NCI-H226 (cell line): ENCODE measurements at places on chromosomes 4 and X.

DNA sequence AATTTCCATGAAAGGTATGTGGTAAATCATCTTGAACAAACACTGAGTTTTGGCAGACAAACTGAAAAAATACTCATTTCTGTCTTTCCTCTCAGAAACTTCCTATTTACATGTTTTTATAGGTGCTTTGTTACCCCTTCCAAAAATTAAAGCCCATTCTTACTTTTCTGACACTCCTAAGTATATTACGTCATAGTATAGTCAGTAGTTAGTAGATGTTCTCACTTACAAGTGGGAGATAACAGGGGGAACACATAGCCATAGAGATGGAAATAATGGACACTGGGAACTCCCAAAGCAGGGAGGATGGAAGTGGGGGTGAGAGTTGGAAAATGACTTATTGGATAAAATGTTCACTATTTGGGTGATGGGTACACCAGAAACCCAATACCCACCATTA lies 28.8 kb downstream of the TXK start:
- DNase-seq = no peak

DNA sequence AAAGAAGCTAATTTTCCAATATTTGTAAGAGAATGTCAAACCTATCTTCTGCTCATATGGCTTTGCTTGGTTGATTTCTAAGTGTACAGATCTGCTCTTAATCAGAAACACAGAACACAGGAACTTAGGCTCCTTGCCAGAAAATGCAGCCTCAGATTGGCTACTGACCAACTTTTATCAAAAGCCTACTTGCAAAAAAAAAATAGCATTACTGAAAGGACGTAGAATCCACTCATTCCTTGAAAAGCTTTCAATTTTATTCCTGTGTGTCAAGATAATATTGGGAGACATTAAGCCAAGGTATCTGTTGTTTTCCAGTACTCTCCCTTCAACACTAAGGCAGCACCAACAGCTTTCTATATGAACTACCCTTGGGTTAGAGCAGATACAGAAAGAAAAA lies 127.6 kb upstream of the INTU start:
- peak; percentile 7 for DNase-seq

- no peak for DNase-seq
These were observed 200.9 kb downstream of the DACH2 start for GRCh38 chrX:86349115-86349514.

DNA sequence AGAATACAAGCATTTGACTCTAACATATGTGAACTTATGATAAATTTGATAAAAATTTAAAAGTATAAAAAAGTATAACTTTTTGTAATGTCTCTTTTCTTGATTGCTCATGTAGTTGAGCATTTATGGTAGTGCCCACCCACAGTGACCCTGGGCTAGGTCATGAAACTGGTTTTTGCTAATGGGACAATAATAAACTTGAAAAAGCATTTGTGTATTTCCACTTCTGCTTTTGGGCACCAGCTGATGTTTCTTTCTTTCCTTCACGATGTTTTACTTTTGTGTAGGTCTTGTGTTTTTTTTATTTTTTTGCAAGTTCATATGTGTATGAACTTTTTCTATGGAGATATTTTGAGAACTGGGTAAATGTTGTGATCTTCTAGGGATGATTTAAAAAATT lies 313.1 kb downstream of the CBLL2 start:
- DNase-seq = no peak

DNA sequence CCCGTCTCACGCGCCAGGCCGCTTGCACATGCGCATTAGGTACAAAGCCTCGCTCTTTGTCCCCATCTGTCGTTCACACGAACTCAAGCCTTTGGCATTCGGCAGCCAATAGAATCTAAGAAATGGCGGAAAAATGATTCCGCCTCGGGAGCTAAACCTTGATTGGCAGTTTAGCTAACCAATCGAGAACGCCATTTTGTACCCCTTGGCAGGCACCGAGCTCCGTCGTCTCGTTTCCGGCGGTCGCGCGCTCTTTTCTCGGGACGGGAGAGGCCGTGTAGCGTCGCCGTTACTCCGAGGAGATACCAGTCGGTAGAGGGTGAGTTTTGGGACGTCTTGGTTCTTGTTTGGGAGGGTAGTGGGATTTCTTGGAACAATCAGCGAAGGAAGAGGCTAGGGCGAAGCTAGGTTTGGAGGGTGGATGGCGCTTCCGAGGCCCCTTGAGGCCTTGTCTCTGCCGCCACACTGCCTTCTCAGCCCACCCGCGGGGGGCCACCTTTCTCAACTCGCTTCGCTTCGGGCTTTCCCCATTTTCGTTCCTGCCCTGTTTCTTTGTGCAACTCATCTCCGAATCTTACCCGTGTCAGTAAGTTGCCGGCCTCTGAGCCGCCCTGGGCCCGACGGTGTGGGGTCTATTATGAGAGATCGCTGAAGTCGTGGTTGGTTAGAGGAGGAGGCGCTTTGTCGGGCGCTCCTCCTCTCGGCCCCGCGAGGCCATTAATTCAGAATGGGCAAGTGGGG lies at the start of gene NONO:
Gene NONO, plus strand, starts transcription at position 233 of the 741 bp plus-strand sequence. CDS start 7,003 bp downstream, outside the sequence.
- DNase-seq = peak; percentile 97

DNA sequence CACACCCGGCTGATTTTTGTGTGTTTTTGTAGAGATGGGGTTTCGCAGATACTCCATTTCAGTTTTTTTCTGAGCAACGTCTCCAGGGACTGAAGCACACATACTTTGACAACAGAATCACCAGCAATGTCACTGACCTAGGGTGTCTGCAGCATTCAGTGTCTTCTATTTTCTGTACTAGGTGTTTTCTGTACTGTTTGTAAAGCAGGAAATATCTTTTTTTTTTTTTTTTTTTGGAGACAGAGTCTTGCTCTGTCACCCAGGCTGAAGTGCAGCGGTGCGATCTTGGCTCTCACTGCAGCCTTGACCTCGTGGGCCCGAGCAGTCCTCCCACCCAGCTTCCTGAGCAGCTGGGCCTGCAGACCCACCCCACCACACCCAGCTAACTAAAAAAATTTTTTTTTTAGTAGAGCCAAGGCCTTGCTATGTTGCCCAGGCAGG lies 8.9 kb downstream of the ADD1 start:
- no peak for DNase-seq

DNA sequence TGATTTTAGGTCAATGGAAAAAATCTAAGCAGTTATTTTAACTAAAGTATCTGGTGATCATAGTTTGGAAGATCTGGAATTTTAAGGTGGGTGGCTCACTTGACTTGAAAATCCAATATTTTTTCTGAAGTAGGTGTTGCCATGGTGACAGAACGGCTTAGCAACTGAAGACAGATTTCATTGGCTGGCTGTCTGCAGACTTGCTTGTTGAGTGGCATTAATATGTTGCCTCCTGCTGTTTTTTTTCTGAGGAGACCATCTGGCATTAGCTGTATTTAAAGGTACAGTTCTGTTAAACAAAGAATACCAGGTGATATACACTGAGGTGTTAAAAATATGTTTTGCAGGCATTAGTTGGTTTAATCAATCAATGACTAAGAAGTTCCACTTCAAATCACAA lies 19.8 kb downstream of the CPE start:
- peak; percentile 24 for DNase-seq

- no peak for DNase-seq
These were observed 1086.0 kb downstream of the NLGN4X start for GRCh38 chrX:5142644-5143043.

GRCh38 chrX:83504721-83505479 lies 3.2 kb upstream of the POU3F4 start:
- DNase-seq = no peak

DNA sequence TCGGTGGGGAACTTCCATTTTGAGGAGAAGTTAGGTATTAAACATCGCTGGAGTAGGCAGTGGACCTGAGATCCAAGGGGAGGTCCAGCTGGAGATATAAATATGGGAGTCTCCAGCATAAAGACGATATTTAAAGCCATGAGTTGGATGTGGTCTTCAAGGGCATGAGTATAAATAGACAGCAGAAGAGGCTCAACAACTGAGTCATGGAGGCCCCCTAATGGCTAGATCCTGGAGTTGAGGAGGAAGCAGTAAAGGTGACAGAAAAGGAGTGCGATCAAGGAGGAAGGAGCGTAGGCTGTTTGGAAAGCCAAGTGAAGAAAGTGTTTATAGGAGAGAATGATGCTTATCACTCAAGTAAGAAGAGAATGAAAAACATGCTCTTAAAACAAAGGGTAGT lies 18.1 kb upstream of the APBB2 start:
- no peak for DNase-seq

DNA sequence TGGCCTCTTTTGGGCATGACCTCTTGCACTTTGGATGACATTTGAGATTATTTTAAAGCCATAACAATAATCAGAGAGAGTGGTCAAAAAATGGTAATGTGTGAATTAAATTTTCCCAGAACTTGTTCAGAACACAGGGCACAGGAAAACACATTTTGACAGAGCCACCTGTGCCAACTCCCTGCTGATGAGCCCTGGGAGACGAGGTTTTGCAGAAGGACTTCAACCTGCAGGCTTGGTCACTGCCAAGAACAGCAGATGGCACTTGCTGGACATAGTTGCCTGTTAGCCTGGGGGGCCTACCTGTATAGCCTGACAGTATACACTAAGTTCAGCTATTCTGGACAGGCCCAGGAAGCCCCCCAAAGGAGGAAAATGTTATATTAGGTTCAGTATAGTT lies 277.8 kb upstream of the EMCN start:
- DNase-seq = no peak

DNA sequence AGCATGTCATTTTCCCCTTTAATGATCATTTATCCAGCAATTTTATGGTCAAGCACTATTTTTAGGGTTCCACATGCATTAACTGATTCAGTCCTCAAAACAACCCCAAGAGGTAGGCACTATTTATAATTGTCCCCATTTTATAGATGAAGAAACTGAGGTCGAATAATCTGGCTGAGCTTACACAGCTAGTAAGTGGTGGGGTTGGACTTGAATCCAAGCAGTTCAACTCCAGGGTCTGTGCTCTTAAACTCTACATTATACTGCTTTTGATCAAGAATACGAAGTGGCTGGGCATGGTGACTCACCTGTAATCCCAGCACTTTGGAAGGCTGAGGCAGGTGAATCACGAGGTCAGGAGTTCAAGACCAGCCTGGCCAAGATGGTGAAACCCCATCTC lies 3.2 kb upstream of the CHRNA9 start:
- no peak for DNase-seq

GRCh38 chr4:15963576-15963975 lies 601 bp upstream of the FGFBP2 start:
- DNase-seq = no peak

- no peak for DNase-seq
These were observed 16.3 kb upstream of the NEUROG2 start for GRCh38 chr4:112532267-112532666.

DNA sequence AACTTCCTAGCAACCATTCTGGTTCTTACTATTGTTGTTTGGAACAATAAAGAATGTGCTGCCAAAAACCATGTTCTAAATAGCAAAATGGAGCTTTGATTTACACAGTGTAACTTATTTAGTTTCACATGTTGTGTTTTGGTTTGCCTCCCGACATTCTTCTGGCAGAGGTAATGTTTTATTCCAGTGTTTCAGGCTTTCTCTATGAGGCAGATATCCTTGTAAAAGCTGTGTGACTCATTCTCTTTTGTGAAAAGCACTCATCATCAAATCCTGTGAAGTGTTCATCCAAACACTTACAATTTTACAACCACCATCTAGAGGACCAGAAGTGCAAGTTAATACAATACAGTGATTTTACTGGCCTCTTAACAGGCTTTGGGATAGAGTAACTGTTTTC lies 219.0 kb upstream of the GIMD1 start:
- peak; percentile 62 for DNase-seq

GRCh38 chrX:131565909-131566308 lies 22.0 kb downstream of the OR13H1 start:
- no peak for DNase-seq

- DNase-seq = no peak
These were observed 115.6 kb downstream of the SMIM20 start for GRCh38 chr4:26029568-26030131.

- DNase-seq = no peak
These were observed at the start of gene MAP3K15 for GRCh38 chrX:19514791-19515614. Gene MAP3K15, minus strand, starts transcription at chrX:19515508. Its CDS starts 247 bp downstream, at chrX:19515261.

GRCh38 chr4:71497078-71497477 lies 158.3 kb downstream of the SLC4A4 start:
- no peak for DNase-seq

DNA sequence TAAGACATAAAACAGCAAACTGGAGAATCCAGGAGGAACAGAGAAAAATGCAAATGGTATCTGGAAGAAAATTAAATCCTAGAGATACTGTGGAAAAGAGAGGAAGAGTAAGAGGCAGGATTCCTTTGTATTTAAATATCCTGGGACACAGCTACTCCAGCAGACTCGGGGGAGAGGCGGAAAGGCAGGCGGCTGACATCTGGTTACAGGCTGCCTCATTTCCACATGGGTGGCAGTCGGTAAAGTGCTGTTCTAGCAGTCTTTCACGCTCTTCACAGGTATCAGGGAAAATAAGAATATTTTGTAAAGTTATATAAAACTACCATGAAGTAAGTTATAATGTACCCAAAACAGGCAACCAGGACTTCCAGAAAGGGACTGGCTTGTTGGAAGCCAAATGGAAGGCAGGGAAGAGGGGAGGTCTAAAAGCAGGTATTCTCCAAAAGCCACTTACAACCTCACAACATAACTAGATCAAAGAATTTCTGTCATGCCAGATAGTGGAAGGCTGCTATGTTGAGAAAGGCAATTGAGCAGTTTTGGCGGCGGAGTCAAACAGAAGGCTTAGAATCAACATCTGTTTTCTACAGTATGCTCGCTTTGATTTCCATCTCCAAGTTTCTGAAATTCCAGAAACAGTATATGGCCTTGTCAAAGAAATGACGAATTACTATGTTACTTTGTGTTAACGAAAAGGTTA lies 1.3 kb upstream of the TIGD2 start:
- DNase-seq = no peak

- no peak for DNase-seq
These were observed 76.0 kb upstream of the CTSO start for GRCh38 chr4:156029691-156030090.

DNA sequence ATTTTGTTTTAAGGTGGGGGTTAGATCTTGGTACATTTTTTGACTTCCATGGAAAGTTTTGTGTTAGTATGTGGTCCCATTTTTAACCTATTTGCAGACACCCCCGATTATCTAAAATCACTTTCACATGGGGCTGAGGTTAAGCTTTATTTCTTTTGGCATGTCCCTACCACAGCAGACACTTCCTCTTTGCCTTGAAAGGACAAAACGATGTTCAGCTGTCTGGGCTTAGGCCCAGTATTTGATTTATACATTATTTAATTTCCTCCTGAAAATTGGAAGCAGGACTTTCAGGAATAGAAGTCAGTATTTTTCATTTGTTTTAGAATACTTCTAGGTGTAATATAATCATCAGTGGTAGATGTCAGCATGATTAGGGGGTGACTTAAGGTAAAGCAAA lies 112.4 kb upstream of the SPRY1 start:
- no peak for DNase-seq

GRCh38 chr4:80913381-80913780 lies 117.1 kb upstream of the BMP3 start:
- no peak for DNase-seq

DNA sequence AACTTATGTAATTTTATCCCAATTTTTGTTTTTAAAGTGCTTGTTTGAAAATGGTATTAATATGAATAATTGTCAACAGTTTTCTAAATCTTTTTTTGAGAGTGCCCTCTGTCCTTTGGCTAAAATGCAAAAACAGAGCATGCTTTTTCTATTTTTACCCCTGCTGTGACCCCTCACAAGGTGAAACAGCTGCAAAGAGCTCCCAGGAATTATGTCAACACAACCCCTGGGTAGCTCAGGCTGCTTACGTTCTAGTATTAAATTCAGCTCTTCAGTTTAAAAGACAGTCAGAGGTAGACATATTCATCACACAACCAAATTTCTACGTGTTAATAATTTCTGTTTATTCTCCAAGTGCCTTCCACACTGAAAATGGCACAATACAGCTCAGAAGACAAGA lies 367.5 kb downstream of the PRDM5 start:
- no peak for DNase-seq
